ENCODE measurements at places on chromosomes 2 and 18.

DNA sequence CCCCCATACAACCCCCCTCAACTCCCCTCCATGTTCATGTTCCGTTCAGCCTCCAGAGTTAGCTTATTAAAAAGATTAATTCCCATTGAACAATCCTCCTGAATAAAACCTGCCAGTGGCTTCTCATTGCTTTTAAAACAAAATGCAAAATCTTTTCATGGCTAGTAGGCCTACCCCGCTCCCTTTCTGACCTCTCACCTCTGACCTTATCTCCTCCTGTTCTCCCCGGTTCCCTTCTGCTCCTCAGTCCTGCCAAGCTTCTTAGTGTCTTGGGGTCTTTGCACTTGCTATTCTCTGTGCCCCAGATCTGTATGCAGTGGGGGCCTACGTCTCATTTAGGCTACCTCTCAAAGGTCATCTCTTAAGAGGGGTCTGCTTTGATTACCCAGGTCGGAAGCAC is 64.3 kb downstream of the RHOB start:
- DNase-seq: no peak

- DNase-seq: no peak
These were observed 17.5 kb upstream of the KANSL1L start for GRCh38 chr2:210188755-210189154.

- DNase-seq: no peak
These were observed 24.0 kb downstream of the PRKAG3 start for GRCh38 chr2:218807626-218808025.

GRCh38 chr18:42156281-42156680 is 201.2 kb downstream of the PIK3C3 start:
- no peak for DNase-seq

Measured in activated CD4-positive, alpha-beta T cell treated with anti-CD3 and anti-CD28 coated beads, Interleukin-10, Interleukin-2, amounts not matched to agents 100 ng/mL and 50 ng/mL, durations not matched to agents 16 hours and 8 hours (primary cell).